CD4-positive, alpha-beta T cell treated with Interleukin-6 for 4 hours (primary cell): ENCODE measurements at places on chromosomes 13 and 19.
A peak's percentile ranks its signal among the peaks of the same experiment; 100 is the strongest.

DNA sequence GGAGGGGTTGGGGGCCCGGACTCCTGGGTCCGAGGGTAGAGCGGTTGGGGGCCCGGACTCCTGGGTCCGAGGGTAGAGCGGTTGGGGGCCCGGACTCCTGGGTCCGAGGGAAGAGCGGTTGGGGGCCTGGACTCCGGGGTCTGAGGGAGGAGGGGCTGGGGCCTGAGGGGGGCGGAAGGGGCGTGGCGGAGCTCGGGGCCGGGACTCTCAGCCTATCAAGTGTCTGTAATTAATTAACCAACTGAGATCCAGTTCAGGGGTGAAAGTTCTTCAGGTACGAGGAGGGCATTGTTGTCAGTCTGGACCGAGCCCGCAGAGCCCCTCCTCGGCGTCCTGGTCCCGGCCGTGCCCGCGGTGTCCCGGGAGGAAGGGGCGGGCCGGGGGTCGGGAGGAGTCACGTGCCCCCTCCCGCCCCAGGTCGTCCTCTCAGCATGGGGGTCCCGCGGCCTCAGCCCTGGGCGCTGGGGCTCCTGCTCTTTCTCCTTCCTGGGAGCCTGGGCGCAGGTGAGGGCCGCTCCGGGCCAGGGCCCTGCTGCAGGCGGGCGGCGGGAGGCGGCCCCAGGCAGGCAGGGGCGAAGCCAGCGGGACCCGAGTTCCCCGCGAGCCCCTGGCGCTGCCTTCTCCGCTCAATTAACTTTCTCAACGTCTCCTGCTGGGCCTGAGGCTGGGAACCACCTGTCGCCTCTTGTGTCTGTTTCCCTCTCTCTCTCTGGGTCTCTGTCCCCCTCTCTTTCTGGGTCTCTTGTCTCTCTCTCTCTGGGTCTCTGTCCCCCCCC, 697 bp downstream of the FCGRT start:
- DNase-seq: peak; percentile 62

DNA sequence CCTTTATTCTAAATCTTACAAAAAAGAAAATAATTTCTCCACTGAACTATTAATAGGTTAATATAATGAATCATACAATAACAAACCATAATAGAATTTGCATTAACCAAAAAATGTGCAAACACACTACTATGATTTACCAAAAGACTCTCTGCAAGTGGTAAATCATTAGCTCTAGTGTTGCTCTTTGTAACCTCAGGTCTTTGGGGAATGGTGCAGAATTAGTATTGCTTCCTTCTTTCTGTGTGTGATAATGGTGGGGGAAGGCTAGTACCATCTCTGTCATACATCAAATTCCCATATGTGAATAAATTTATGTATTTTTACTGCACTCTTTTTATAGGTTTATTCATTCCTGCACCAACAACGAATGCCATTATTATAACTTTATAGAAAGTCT, 105.1 kb downstream of the COG6 start:
- no peak for DNase-seq

- no peak for DNase-seq
These were observed 83.2 kb upstream of the MCF2L start for GRCh38 chr13:112885782-112886268.

DNA sequence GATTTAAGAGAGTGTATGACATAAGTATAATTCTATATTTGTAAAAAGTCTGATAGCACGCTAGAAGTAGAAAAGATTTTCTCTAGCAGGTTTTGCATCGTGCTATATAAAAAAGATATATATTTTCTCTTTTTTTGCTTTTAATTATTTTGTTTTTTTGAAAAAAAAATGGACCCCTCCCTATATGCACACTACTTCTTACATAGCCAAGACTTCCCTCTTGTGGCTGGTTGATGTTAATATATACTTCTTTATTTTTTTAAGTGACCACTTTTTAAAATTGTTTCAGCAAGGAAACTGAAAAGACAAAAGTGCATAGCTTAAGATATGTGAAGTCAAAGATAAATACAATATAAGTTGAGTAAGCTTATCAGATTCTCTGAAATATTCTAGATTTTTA, 1202.8 kb downstream of the DIAPH3 start:
- no peak for DNase-seq

DNA sequence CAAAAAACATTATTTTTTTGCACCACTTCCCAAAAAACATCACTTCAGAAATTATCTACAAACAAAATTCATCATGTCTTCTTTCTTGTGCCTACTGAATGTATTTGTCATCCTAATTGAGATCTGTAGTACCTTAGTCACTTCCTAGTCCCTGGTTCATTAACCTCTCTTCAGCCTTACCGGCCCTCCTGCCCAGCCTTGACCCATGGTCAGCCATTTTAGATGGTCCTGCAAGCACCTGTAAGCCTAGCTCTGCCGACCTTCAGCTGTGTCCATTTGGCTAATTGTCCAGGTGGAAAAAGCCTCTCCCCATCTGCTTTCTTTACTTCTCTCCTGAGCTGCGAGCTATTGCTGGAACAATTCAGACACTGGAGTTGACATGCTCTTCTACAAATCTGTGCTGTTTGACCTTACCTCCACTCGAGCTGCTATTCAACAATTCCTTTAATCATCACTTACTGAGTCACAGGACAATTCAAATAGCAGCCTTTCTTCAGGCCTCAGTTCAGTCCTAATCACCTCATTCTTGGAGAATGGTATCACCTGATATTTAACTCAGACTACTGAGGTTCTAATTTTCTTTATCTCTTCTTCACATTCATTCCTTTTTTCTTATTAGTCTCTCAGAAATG, 882.5 kb downstream of the PCDH9 start:
- DNase-seq: no peak

DNA sequence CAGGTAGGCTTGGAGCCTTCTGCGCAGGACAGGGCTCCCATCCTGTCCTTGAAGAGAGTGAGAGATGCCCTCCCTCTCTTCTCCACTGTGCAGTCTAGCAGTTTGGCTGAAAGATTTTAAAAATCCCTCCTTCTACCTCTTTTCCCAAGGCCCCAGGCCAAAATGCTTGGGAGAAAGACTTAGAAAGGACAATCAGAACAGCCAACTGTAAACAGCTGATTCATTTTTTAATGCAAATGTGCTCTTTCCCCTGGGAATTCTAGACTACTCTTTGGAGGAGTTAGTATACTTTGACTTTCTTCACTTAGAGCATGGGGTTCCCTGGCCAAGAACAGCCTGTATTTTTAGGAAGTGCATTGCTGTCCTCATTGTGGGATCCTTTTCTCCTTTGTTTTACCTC, 398.9 kb downstream of the GPC6 start:
- DNase-seq: no peak
